ENCODE measurements at places on chromosomes 3 and 15.

DNA sequence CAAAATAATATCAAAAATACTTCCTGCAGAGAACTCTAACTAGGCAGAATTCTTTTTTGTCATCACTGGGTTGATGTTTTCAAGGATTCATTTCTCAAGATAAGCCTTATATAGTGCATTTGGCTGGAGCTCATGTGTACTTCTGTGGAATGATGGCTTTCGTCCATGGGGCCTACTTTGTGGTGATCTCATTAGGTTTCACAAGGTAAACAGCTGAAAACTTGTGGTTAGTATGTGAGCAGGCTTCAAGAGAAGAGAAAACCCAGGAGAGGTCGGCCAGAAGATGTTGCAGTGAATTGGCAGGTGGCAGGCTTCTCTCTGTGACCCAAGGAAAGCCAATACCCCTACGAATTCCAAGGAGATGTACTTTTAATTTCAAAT, 121.4 kb upstream of the PHLDB2 start:
- DNase-seq, result no peak
- no peaks in the 10 kb centered on the region for H3K36me3 ChIP-seq
- peaks cover 2% of the 10 kb centered on the region for H3K27me3 ChIP-seq
- no peaks in the 10 kb centered on the region for H3K4me1 ChIP-seq

DNA sequence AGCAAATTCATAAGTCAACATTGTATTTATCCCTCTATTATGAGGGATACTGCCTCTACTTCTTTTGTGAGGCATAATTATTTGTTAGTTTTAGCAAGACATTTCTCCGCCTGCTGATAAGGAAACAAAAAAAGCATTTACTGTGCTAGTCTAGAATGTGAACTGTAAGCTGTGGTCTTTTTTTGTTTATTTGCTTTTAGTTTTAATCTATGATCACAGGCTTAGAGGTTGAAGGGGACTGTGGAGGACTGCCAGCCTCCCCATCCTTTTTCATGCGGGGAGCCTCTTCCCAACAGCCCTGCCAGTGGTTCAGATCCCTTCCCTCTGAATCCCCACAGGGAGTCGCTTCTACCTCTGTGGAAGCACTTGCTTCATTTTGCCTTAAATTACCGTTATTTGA, 331.0 kb upstream of the ROPN1 start:
- no peak overlapping the region for H3K27ac ChIP-seq
- H3K4me3 ChIP-seq, result no peak overlapping the region
- H3K27me3 ChIP-seq, result peaks cover 14% of the 10 kb centered on the region
- peaks cover 4% of the 10 kb centered on the region for H3K36me3 ChIP-seq
- no peak for DNase-seq

- H3K4me1 ChIP-seq, result no peaks in the 10 kb centered on the region
- H3K4me3 ChIP-seq, result no peak overlapping the region
- DNase-seq, result no peak
- H3K27ac ChIP-seq, result no peak overlapping the region
Observed at GRCh38 chr3:51873253-51873766, 2.1 kb downstream of the IQCF5 start.

GRCh38 chr3:184637705-184638104, 74.2 kb downstream of the MAGEF1 start:
- H3K27me3 ChIP-seq, result peaks cover 6% of the 10 kb centered on the region
- no peak for DNase-seq
- H3K36me3 ChIP-seq, result no peaks in the 10 kb centered on the region
- H3K4me1 ChIP-seq, result peaks cover 17% of the 10 kb centered on the region
- H3K27ac ChIP-seq, result no peak overlapping the region

- no peak overlapping the region for H3K4me3 ChIP-seq
- H3K27ac ChIP-seq, result no peak overlapping the region
- no peak for DNase-seq
- peaks cover 35% of the 10 kb centered on the region for H3K36me3 ChIP-seq
- H3K4me1 ChIP-seq, result no peaks in the 10 kb centered on the region
Observed at GRCh38 chr15:75062706-75063105, 39.3 kb downstream of the PPCDC start.

GRCh38 chr15:83919319-83919830, 265.5 kb downstream of the ADAMTSL3 start:
- H3K36me3 ChIP-seq, result no peaks in the 10 kb centered on the region
- H3K27ac ChIP-seq, result no peak overlapping the region
- H3K27me3 ChIP-seq, result peaks cover 1% of the 10 kb centered on the region

DNA sequence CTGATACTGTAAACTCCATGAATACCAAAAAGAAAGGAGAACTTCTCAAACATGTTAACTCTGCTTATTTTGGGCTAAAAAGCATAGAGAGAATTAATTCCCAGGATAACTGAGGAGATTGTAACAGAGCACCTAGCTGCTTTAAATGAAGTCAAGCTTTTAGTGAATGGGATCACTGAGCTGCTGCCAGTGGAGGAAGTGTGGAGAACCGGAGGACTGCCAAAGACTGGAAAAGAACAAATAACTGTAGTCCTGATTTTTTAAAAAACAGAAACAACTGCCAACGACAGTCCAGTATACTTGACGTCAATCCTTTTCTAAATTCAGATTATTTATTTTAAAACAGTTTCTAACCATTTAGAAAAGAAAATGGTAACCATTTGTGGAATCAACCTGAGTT, 3.3 kb downstream of the C3orf70 start:
- peaks cover 5% of the 10 kb centered on the region for H3K4me1 ChIP-seq
- H3K36me3 ChIP-seq, result no peaks in the 10 kb centered on the region
- H3K27ac ChIP-seq, result peak overlapping the region; percentile 13
- H3K27me3 ChIP-seq, result peaks cover 6% of the 10 kb centered on the region

DNA sequence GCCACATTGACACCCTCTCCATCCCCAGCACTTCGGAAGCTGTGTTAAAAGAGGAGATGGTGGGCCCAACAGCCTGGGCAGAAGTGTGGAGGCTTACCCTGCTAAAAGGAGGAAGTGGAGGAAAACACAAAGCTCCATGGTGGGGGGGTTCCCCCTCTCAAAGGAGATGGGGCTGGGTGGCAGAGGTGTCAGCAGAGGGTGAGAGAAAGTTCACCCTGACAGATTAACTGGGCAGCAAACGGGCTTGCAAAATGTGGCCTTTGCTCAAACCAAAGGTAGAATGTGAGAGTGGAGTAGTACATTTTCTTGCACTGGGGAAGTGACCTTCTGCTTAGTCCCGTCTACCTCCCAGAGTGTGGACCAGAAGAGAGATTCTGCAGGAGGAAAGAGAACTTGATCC, 44.7 kb downstream of the MYO1E start:
- no peak for DNase-seq
- H3K27ac ChIP-seq, result no peak overlapping the region
- no peaks in the 10 kb centered on the region for H3K36me3 ChIP-seq
- H3K4me3 ChIP-seq, result no peak overlapping the region

DNA sequence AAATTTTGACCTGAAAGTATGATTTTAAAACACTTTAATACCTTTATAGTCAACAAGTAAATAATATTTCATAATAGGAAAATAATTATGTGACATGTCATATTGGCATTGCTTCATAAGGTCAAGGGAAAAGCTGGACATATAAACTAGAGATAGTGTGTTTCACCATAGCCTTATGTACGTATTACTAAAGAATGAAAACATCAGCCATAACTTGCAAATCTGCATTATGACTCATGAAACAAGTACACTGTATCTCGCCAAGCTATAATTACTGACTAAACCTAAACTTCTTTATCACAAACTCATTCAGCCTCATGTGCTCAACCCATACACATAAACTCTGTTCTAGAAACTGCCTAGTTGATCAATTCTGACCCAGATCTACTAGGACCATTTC, 950.1 kb downstream of the FHIT start:
- H3K4me1 ChIP-seq, result no peaks in the 10 kb centered on the region
- no peak overlapping the region for H3K27ac ChIP-seq
- no peak for DNase-seq

DNA sequence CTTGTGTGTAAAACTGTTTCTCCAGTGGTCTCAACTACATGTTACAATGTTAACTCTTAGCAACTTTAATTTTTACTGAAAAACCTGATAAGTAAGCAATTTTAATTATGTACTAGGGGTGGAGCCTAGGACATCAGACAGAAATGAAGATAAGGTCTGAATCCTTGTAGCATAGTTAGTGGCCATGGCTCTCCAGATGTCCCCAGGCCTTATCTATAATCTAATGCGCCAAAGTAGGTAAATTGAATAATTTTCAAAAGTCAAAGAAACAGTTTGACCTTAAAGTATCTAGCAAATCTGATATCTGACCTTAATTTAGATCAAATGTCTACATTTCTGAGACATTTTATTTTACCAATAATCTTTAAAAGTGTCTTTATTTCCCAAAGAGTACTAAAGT, 8.2 kb downstream of the MAGEF1 start:
- no peaks in the 10 kb centered on the region for H3K27me3 ChIP-seq
- H3K27ac ChIP-seq, result no peak overlapping the region
- DNase-seq, result no peak

GRCh38 chr3:99960941-99961340, 143.3 kb downstream of the CMSS1 start:
- H3K36me3 ChIP-seq, result no peaks in the 10 kb centered on the region
- H3K27me3 ChIP-seq, result no peaks in the 10 kb centered on the region
- H3K4me1 ChIP-seq, result peaks cover 22% of the 10 kb centered on the region

- H3K4me1 ChIP-seq, result peaks cover 5% of the 10 kb centered on the region
- H3K4me3 ChIP-seq, result no peak overlapping the region
Observed at GRCh38 chr3:179166561-179167201, 18.5 kb downstream of the PIK3CA start.

DNA sequence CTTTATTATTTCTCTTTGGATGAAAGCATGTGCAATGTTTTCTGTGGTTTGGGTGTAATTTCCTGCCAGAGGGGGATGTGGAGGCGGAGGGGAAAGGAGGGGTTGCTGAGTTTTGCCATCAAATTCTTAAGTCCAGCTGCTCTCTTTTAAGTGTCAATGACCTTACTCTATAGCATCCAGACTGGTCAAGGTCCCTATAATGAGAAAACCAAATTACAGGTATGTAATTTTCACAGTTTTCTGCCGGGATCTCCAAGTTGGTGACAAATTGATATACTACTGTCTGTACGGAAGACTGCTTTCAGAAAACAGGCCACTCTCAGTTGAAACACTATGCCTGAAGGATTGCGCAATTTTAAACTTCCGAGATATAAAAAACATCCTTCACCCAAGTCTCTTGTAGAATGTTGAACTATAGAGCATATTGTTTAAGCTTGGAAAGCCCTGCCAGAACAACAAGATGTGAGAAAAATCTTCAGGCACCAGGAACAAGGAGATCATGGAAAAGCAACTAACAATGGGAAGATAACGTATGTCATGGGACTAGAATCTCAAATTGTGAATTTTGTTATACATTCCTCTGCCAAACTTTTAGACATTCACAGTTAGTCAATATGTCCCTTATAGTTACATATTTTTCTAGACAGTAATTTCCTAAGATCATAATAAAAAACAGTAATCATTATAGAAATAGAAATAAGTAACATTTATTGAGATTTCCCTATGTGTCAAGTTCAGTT, 300.7 kb upstream of the SATB1 start:
- H3K36me3 ChIP-seq, result no peaks in the 10 kb centered on the region
- H3K27me3 ChIP-seq, result no peaks in the 10 kb centered on the region
- H3K4me1 ChIP-seq, result no peaks in the 10 kb centered on the region
- H3K4me3 ChIP-seq, result no peak overlapping the region
- no peak overlapping the region for H3K27ac ChIP-seq

- H3K27me3 ChIP-seq, result peaks cover 8% of the 10 kb centered on the region
- H3K36me3 ChIP-seq, result no peaks in the 10 kb centered on the region
- peak overlapping the region; percentile 9 for H3K27ac ChIP-seq
- no peak overlapping the region for H3K4me3 ChIP-seq
Observed at GRCh38 chr3:98739266-98739665, 23.9 kb upstream of the ST3GAL6 start.

- H3K27ac ChIP-seq, result peak overlapping the region; percentile 96
- H3K36me3 ChIP-seq, result no peaks in the 10 kb centered on the region
- peaks cover 25% of the 10 kb centered on the region for H3K4me1 ChIP-seq
- DNase-seq, result no peak
Observed at GRCh38 chr3:12484983-12485327, 675 bp downstream of the TSEN2 start.

- DNase-seq, result no peak
- H3K4me3 ChIP-seq, result no peak overlapping the region
- H3K4me1 ChIP-seq, result no peaks in the 10 kb centered on the region
Observed at GRCh38 chr3:23576379-23576959, 229.3 kb upstream of the UBE2E1 start.

- no peaks in the 10 kb centered on the region for H3K36me3 ChIP-seq
- no peaks in the 10 kb centered on the region for H3K27me3 ChIP-seq
- no peak for DNase-seq
- H3K4me1 ChIP-seq, result no peaks in the 10 kb centered on the region
Observed at GRCh38 chr3:155211266-155211665, 82.2 kb downstream of the STRIT1 start.

DNA sequence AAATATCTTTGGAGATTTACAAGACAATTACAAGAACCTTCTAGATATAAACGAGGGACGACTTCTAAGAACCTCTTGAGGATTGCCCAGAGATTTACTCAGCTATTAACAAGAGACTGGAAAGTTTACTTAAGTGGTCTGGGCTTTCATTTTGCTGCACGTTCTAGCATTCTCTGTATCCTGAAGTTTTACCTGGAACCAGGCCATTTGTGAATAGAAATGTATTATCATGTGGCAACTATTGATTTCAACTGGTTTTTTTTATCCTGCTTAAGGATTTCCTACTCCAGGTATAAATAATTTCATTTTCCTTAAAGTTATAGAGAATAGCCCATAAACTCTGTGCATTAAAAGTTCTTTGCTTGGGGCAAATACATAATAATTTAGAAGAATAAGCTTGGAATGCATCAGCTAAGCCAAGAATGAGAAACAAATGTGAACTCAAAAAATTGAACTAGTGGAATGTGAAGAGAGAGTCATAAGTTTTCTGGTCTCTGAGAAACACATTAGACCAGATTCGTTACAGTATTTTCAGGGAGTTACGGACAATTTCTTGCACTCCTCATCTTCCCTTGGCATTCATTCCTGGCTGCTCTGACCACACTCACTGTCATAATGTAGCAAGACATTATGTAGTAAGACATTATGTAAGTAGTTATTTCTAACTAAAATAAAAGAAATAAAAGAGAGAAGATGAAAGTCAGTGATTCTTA, 1.3 kb downstream of the AQP9 start:
- no peaks in the 10 kb centered on the region for H3K4me1 ChIP-seq
- no peak overlapping the region for H3K4me3 ChIP-seq
- peaks cover 3% of the 10 kb centered on the region for H3K27me3 ChIP-seq
- no peak overlapping the region for H3K27ac ChIP-seq
- DNase-seq, result no peak
- H3K36me3 ChIP-seq, result no peaks in the 10 kb centered on the region

DNA sequence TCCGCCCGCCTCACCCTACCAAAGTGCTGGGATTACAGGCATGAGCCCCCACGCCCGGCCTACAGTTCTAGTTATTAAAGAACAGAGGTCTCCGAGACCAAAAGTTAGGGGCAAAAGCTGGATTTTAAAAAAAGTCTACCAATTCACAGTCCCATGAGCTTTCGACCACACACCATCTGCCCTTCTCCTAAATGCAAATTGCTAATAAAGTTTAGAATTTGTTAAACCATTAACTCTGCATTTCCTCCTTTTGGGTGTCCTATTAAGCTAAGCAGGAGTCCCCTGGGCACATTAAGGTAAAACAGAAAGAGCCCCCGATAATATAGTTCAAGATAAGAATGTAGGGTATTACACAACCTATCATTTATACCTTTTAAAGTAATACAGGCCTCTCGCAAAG, 322.7 kb downstream of the FOXP1 start:
- H3K27ac ChIP-seq, result no peak overlapping the region
- no peak for DNase-seq
- H3K4me3 ChIP-seq, result no peak overlapping the region
- H3K36me3 ChIP-seq, result no peaks in the 10 kb centered on the region
- no peaks in the 10 kb centered on the region for H3K27me3 ChIP-seq

- peaks cover 28% of the 10 kb centered on the region for H3K4me1 ChIP-seq
- DNase-seq, result no peak
- peaks cover 5% of the 10 kb centered on the region for H3K27me3 ChIP-seq
- no peak overlapping the region for H3K4me3 ChIP-seq
Observed at GRCh38 chr3:114896978-114897377, 250.1 kb downstream of the ZBTB20 start.

Data from glutamatergic neuron (in vitro differentiated cells).